ENCODE measurements at places on chromosomes 3 and 15.
A peak's percentile ranks its signal among the peaks of the same experiment; 100 is the strongest.

DNA sequence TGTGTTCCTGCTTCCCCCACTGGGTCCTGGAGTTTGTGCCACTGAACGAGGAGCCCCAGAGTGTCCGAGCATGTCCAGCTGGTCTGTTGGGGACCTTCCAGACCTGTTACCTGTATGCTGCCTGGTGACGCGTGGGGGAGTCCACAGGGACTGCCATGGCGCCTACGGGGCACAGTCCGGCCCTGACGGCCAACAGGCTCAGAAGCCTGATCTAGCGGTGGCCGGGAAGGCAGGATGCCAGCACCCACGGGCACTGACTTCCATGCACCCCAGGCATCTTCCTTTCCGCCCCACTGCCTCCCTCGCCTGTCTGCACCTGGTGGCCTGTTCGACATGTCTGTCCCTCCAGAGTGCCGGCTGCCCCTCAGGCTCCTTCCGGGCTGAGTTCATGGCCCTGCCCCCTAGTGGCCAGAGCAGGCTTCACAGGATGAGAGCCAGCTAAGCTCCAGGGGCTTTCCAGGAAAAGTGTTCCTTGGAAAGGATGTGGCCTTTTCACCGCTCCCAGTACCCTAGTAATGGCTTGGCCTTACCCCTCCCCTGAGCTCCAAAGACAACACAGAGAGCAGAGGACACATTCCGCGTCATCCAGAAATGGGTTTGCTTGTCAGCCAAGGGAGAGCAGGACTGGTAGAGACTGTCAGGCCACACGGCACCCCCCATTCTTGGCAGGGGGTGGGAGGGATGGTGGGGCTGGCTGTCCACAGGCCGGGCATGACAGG lies 35.7 kb downstream of the NGRN start:
- peak; percentile 12 for DNase-seq

DNA sequence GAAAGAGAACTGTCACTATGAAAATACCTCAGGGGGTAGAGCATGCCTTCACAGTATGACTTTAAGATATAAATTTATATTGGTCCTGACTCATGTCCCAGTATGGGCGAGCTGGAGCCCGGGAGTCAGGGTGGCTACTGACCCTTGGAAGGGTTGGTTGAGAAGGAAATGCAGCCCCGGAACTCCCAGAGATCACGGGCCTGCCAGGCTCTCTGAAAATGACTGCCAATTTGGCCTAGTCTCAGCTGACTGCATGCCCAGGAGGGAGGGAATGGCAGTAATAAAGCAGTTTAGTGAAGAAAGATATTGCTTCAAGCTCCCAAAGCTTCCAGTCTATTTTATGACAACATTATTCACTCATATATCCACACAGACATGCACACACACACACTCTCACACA lies 299.0 kb downstream of the NR2F2 start:
- DNase-seq, result no peak

DNA sequence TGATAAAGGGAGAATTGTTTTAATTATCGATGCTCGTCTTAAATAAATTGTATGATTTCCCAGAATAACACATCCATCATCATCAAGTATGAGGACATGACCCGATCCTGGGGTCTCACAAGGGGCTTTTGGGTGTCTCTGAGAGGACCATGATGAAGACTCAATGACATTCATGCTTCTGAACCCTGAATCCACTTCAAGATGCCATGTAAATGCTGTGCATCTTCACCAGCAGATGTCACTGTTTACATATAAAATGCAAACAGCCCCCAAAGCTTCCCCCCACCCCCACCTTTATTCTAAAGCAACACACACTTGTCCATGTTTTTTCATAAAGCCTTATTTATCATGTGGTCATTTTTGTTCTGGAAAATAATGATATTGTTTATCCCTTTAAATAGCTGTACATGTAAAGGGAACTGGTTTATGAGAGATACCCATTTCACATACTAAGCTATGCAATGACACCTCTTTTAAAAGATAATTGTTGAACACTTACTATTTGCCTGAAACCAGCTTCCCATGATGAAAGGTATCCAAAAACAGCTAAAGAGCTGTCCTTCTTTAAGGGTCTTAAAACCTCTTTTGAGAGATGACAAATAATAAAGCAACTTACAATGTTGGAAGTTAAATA lies 69.7 kb upstream of the UBE3A start:
- DNase-seq, result no peak

GRCh38 chr15:70580286-70580685 lies 183.1 kb downstream of the UACA start:
- DNase-seq, result no peak

- no peak for DNase-seq
Observed at GRCh38 chr3:85835857-85836440, 877.2 kb downstream of the CADM2 start.

DNA sequence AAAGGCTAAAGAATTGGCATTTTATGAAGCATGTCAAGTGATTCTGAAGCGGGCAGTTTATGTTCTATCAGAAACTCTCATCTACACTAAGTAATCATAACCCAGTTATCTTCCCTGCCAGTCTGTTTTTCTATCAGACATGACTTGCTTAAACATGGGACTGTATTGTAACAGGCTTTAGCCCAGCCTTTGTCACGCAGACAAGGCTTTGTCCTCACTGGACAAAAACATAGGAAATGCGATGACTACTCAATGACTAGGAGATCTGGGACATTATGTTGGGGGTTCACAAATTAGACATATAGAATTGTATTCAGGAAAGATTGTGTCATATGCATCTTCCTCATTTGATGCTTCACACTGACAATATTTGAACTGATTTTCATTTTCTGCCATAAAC lies 115.5 kb downstream of the GADL1 start:
- no peak for DNase-seq

DNA sequence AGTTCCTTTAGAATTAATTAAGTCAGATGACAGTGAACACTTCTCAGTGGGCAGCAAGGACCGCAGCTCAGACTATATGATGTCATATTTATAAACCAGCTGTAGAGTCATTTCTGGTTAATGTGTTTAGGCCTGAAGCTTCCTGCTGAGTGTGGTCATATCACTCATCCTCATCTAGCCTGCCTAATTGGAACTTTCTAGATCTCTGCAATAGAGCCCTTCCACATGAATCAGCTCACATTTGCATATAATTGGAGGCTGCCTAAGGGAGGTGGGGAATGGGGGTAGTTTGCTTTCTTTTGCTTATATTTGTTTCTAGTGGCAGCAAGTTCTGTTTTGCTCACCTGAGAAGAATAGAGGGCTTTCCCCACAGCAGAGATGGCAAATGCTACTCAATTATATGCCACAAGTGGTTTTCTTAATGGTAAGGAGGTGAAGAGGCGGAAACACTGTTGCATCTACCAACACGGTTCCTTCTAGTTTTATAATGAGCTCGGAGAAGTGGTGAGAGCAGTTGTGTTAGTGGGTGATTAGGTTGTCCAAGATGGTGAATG lies 148.1 kb downstream of the KLHL25 start:
- no peak for DNase-seq

- no peak for DNase-seq
Observed at GRCh38 chr15:70024521-70024920, 73.2 kb downstream of the TLE3 start.

DNA sequence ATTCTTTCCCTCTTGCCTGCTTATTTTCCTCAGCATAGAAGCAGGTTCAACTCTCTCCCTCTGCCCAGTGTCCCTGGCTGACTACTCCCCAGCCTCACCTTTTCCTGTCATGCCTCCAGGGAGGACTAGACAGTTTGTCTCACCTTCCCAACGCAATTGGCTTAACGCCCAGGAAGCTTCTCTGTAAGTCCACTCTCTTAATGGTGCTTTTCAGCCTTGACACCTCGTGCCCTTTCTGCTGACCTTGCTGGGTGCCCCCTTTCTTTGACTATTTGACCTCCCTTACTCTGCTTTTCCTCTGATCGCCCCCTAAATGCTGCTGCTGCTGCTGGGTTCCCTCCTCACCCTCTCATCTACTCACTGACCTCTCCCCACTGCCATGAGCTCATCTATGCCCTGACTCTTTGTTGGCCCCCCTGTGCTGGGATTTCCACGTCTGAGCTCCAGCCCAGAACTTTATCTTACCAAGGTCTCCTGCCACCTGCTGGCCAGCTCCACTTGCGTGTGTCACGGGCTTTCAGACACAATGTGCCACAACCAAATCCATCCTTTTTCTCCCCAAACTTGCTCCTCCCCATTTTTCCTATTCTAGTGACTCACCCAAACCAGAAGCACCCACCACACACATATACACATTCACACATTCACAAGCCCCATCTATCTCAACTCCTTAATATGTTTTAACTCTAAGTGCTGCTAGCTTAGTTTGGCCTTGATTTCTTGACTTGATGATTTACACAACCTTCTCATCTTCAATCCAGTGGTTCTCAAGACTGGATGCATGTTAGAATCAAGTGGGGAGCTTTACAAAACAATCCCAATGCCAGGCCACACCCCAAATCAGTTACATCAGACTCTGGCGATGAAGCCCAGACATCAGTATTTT lies 16.6 kb downstream of the EPB42 start:
- peak; percentile 16 for DNase-seq

DNA sequence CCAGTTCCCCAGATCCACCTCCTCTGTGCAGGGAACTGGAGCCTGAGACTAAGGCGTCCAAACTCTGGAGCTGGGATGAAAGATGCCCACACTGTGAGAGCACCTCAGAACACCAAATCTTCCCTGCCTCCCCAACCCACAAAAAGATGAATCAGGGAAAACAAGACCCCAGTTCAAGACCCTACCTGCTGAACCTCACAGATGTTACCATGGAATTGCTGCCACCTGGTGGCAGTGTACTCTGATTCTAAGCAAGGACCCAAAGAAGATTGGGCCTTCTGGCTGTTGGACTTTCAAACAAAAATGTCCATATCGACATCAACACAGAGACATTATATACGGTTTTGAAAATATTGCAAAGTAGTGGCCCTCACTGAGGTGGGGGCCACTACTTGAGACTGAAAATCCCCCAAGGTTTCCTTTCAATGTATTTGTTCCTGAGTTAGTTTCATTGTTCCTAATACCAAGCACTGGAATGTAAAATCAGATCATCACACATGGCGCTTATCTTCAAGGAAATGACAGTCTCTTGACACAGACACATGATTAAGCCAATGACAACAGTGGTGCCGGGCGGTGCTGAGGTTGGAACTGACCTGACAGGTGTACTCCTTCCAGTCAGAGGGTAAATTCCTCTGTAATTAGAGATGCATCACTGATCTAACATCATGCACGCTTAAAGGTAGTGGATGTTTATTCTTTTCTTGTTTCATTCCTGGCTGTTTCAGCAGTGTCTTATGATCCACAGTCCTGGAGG lies 67.6 kb downstream of the SLC6A11 start:
- no peak for DNase-seq

- DNase-seq, result no peak
Observed at GRCh38 chr3:195001961-195002861, 268.7 kb downstream of the XXYLT1 start.

DNA sequence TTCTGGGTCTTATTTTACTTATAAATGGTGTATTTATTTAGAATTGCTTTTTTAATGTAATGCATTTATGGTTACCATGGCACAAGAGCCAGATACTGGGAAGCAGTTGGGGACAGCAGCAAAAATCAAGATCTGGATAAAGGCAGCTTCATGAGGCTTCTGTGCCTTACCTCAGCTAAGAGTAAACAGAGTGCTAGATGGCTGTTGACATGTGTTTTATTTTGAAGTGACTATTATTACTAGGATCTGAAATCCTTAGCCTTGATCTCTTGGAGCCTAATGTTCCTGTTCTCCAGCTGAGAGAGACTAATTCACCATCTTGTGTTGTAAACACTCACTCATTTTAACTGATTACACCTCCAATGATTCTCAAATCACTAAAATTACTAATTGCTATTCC lies 317.8 kb downstream of the LPP start:
- DNase-seq, result no peak

DNA sequence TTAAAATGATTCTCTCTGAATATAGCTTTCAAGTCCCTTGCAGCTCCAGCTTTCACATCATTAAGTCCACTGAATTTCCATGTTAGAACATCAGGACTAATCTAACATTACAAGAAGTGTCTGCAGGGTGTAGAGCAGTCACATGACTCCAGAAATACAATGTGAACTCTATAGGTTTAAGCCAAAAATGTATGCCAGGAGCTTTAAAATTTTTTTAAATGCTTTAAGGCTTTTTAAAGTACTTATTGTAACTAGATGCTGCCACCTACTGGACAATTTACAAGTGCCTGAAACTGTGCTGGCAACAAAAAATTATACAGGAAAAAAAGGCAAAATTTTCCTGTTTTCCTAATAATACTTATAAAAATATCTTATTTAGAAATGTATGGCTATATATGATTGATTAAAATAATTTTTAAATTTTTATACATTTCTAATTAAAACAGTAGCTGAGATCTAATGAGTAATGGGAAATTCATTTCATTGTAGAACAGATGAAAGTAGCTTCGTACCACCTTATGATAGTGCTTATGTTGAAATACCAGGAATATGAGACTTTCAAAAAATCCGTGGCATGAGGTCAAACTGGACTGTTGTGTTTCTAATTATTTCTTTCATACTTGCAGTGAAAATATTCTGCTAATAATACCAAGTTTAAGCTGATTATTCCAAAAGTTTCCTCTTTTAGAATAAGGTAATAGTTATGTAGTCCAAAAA lies 25.7 kb downstream of the FSIP1 start:
- no peak for DNase-seq

DNA sequence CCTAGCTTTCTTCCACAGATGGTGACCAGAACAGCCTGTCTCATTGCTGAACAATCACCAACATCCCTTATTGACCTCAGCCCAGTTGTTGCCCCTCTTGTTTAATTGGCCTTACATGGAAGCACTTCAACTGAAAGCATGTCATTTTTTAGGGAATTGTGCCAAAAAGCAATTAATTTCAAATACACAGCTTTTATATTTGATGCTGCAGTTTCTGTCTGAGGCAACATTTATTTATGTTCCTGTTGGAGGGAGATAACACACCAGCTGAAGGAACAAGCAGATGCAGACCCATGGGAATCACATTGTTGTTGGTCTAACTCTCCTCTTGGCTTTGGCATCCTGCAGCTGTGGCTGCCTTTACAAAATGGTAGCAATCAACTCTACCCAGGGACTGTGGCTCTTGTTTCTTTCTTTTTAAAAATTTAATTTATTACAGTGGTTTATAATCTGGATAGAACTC lies 498.1 kb upstream of the RGMA start:
- DNase-seq, result no peak

DNA sequence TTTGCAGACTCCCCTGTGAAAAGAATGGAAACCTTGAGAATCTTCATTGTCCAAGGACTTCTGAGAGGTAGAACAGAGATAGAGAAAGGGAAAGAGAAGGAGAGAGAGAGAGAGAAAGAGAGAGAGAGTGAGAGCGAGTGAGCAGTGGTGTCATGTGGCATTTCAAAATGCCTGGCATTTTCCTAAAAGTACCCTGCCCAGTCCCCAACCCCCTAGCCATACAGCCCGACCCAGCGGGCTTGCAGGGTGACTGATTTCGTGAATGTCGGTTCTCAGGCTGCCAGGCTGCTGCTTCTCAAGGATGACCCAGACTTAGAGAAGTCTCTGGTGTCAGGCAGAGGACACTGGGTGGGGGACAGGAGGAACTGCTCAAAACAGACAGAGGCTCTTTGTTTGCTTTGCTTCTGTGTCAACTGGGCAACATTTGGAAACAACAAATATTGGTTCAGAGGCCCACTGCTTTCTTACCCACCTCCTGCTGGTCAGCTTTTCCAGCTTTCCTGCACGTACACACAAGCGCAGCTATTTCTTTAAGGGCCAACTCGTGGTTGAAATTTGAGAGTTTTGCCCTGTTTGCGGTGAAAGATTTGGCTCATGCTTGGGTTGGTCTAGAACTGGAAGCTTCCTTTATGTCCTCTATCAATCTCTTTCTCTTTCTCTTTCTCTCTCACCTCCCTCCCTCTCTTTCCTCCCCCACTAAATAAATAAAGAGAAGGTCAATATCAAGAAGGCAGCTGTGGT lies 3.7 kb upstream of the TF start:
- DNase-seq, result no peak

GRCh38 chr3:33543601-33544000 lies 103.4 kb upstream of the UBP1 start:
- no peak for DNase-seq
